Caki2 (cell line): ENCODE measurements at places on chromosomes 2 and 18. TPM values are rescaled to one million over a fixed set of nuclear protein-coding genes. Genes with fewer than 3 reads are reported as not detected.

Gene NYAP2
- total RNA-seq: not detected in 2 replicates

Gene MROH2A
- total RNA-seq: not detected in 2 replicates

Gene ARHGEF4
- total RNA-seq: 5.9 and 7.8 TPM in 2 replicates

Gene HOXD13
- total RNA-seq: not detected in 2 replicates

Gene IL36RN
- total RNA-seq: not detected in 2 replicates

Gene LYG1
- not detected in 2 replicates for total RNA-seq

Gene OR6B2
- not detected in 2 replicates for total RNA-seq

Gene BCL11A
- not detected in 2 replicates for total RNA-seq

Gene DLX2
- total RNA-seq: 1.4 TPM in 1 of 2 replicates, not detected in the other

Gene GAREM2
- 3.0 and 3.6 TPM in 2 replicates for total RNA-seq

Gene XIRP2
- total RNA-seq: not detected in 2 replicates

Gene MRPL33
- total RNA-seq: 288 and 289 TPM in 2 replicates

Gene TUBA3E
- total RNA-seq: not detected in 2 replicates

Gene FTCDNL1
- 13.7 and 26.6 TPM in 2 replicates for total RNA-seq

Gene TOGARAM2
- not detected in 2 replicates for total RNA-seq

Gene ALK
- not detected in 2 replicates for total RNA-seq

Gene INPP1
- total RNA-seq: 8.3 and 19.5 TPM in 2 replicates

Gene FAM237A
- total RNA-seq: not detected in 2 replicates

Gene SLC14A1
- not detected in 2 replicates for total RNA-seq

Gene ASPRV1
- 0.12 and 0.81 TPM in 2 replicates for total RNA-seq

Gene IL1R1
- total RNA-seq: 1.5 TPM in 1 of 2 replicates, not detected in the other

Gene SLC19A3
- 0.52 and 1.0 TPM in 2 replicates for total RNA-seq

Gene THADA
- 15.4 and 30.0 TPM in 2 replicates for total RNA-seq

Gene OTOS
- not detected in 2 replicates for total RNA-seq

Gene CCNT2
- 2.2 and 4.0 TPM in 2 replicates for total RNA-seq

Gene FSHR
- not detected in 2 replicates for total RNA-seq

Gene OSR1
- 2.5 and 2.6 TPM in 2 replicates for total RNA-seq

Gene PLEK
- total RNA-seq: 1.2 and 4.3 TPM in 2 replicates

Gene RASGRP3
- 0.90 TPM in 1 of 2 replicates, not detected in the other for total RNA-seq

Gene RESP18
- not detected in 2 replicates for total RNA-seq

Gene PAIP2B
- total RNA-seq: 0.54 TPM in 1 of 2 replicates, not detected in the other

Gene ELOA2
- total RNA-seq: not detected in 2 replicates
